ENCODE measurements at places on chromosomes 11 and 22. TPM values are rescaled to one million over a fixed set of nuclear protein-coding genes. Genes with fewer than 3 reads are reported as not detected.

GRCh38 chr11:83827940-83828554 lies 541.9 kb upstream of the CCDC90B start:
- DNase-seq = peak; percentile 2
- H3K4me1 ChIP-seq = no peaks in the 10 kb centered on the region
- H3K36me3 ChIP-seq = no peaks in the 10 kb centered on the region
- H3K4me3 ChIP-seq = no peak overlapping the region
- no peaks in the 10 kb centered on the region for H3K27me3 ChIP-seq

GRCh38 chr11:70603756-70604211 lies 205.5 kb downstream of the CTTN start:
- no peak overlapping the region for H3K27ac ChIP-seq
- no peaks in the 10 kb centered on the region for H3K36me3 ChIP-seq
- H3K4me1 ChIP-seq = peaks cover 22% of the 10 kb centered on the region
- no peak overlapping the region for H3K4me3 ChIP-seq

- H3K27ac ChIP-seq = peak overlapping the region; percentile 85
- peaks cover 4% of the 10 kb centered on the region for H3K4me1 ChIP-seq
- DNase-seq = no peak
- peaks cover 10% of the 10 kb centered on the region for H3K36me3 ChIP-seq
- H3K27me3 ChIP-seq = no peaks in the 10 kb centered on the region
Measured at GRCh38 chr11:71432761-71433647, 15.2 kb downstream of the DHCR7 start.

DNA sequence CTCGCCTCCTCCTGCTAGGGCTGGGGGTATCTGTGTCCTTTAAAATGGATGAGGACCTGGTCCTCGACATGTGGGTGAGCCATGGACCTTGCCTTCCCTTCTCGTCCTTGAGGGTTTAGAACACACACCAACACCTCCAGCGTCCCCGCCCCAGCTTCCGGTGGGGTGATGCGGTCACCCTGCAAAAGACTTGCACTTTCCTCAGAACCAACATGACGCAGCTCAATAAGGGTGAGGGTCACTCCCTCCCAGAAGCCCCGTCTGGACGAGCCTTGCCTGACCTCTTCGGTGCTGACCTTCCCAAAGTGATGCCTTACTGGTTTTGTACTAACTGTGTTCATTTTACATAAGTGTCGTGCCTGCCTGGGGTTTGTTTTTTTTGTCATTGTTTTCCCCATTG lies 41.0 kb downstream of the DBX1 start:
- no peaks in the 10 kb centered on the region for H3K27me3 ChIP-seq
- H3K27ac ChIP-seq = no peak overlapping the region
- no peak for DNase-seq
- H3K4me1 ChIP-seq = no peaks in the 10 kb centered on the region
- peaks cover 4% of the 10 kb centered on the region for H3K36me3 ChIP-seq

MAPK8IP1 gene
- total RNA-seq = 38.7 TPM

- peaks cover 40% of the 10 kb centered on the region for H3K27me3 ChIP-seq
- no peak overlapping the region for H3K27ac ChIP-seq
- peak overlapping the region; percentile 65 for H3K4me3 ChIP-seq
Measured at GRCh38 chr11:110712659-110713448, 617 bp upstream of the ARHGAP20 start.

- no peak overlapping the region for H3K27ac ChIP-seq
- peaks cover 12% of the 10 kb centered on the region for H3K4me1 ChIP-seq
- H3K4me3 ChIP-seq = no peak overlapping the region
- no peaks in the 10 kb centered on the region for H3K27me3 ChIP-seq
- no peak for DNase-seq
Measured at GRCh38 chr11:64348383-64349024, 8.5 kb downstream of the CCDC88B start.

DNA sequence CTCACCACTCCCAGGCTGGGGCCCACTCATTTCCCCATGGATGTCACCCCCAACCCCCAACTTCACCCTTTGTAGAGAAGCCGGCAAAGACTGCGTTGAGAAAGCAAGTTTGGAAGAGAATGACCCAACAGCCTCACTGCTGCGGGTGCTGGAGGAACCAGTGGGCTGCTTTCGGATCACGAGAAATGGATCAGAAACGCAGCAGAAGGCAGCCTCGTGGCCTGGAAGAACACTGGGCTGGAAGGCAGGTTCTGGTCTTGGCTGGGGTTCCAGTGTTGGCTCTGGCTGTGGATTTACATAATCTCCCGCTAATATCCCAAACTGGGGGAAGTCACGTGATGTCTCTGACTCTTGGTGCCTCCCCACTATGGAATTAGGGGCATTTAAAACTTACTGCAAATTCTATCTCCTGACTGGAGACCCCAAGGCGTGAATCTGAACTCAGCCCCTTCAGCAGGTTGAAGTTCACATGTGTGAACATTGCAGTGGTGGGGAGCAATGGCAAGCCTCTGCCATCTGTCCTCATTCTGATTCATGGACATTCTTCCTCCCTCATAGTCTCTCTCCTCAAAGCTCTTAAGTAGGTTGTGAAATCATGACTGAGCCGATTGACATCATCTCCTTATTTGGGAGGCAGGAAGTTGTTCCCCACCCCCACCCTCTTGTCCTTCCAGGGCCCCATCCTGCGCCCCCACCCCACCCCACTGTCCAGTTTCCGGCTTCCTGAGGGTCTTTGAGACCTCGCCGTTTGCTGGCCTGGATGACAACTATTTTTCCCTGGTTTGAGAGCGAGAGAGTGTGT lies 37.0 kb upstream of the TIMP3 start:
- H3K4me1 ChIP-seq = peaks cover 40% of the 10 kb centered on the region
- H3K36me3 ChIP-seq = peaks cover 3% of the 10 kb centered on the region
- no peaks in the 10 kb centered on the region for H3K27me3 ChIP-seq
- peak overlapping the region; percentile 88 for H3K27ac ChIP-seq

ART1 gene
- not detected for total RNA-seq

GRCh38 chr11:19237813-19238212 lies 2.9 kb downstream of the E2F8 start:
- peaks cover 28% of the 10 kb centered on the region for H3K27me3 ChIP-seq
- DNase-seq = no peak
- no peak overlapping the region for H3K4me3 ChIP-seq
- no peak overlapping the region for H3K27ac ChIP-seq
- peaks cover 25% of the 10 kb centered on the region for H3K4me1 ChIP-seq

- H3K4me1 ChIP-seq = no peaks in the 10 kb centered on the region
- no peaks in the 10 kb centered on the region for H3K36me3 ChIP-seq
- H3K4me3 ChIP-seq = no peak overlapping the region
- H3K27me3 ChIP-seq = no peaks in the 10 kb centered on the region
- no peak overlapping the region for H3K27ac ChIP-seq
Measured at GRCh38 chr11:24900514-24900913, 403.7 kb downstream of the LUZP2 start.

GRCh38 chr22:48535868-48536540 lies 1291.7 kb downstream of the BRD1 start:
- peaks cover 30% of the 10 kb centered on the region for H3K4me1 ChIP-seq
- no peaks in the 10 kb centered on the region for H3K36me3 ChIP-seq
- H3K27ac ChIP-seq = no peak overlapping the region
- H3K27me3 ChIP-seq = no peaks in the 10 kb centered on the region
- H3K4me3 ChIP-seq = no peak overlapping the region

OR52E8 gene
- not detected for total RNA-seq

GRCh38 chr11:11148596-11148995 lies 204.5 kb downstream of the CSNK2A3 start:
- H3K4me1 ChIP-seq = no peaks in the 10 kb centered on the region
- no peak for DNase-seq
- no peaks in the 10 kb centered on the region for H3K27me3 ChIP-seq
- no peak overlapping the region for H3K4me3 ChIP-seq

MUC5B gene
- 0.42 TPM for total RNA-seq

DNA sequence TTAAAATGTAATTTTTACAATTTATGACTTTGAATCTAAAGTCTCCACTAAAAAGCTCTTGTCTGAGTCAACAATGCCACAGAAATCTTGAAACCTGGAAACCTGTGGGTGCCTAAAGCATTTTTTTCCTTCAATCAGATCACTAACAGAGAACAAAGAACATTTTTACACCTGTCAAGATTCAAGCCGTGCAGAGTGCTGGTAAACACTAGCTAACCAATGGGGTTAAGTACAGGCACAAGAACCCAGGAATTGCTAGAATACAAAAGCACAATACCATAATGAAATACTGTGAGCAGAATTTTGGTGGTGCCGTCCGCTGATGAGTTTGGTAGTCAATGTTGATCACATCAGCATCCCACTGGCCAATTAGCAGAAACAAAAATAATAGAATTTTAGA lies 380.3 kb upstream of the PITPNB start:
- no peak overlapping the region for H3K4me3 ChIP-seq
- no peak overlapping the region for H3K27ac ChIP-seq
- H3K4me1 ChIP-seq = peaks cover 22% of the 10 kb centered on the region
- no peaks in the 10 kb centered on the region for H3K36me3 ChIP-seq
- no peak for DNase-seq

OR5A1 gene
- not detected for total RNA-seq

HTR3B gene
- total RNA-seq = 0.26 TPM

GRCh38 chr11:11709447-11710239 lies 87.8 kb upstream of the GALNT18 start:
- H3K27me3 ChIP-seq = no peaks in the 10 kb centered on the region
- peaks cover 12% of the 10 kb centered on the region for H3K4me1 ChIP-seq
- no peaks in the 10 kb centered on the region for H3K36me3 ChIP-seq
- no peak for DNase-seq
- no peak overlapping the region for H3K4me3 ChIP-seq

GRCh38 chr11:73579641-73580434 lies 18.1 kb downstream of the FAM168A start:
- H3K4me3 ChIP-seq = no peak overlapping the region
- no peaks in the 10 kb centered on the region for H3K27me3 ChIP-seq
- no peak for DNase-seq
- peaks cover 2% of the 10 kb centered on the region for H3K36me3 ChIP-seq

DNA sequence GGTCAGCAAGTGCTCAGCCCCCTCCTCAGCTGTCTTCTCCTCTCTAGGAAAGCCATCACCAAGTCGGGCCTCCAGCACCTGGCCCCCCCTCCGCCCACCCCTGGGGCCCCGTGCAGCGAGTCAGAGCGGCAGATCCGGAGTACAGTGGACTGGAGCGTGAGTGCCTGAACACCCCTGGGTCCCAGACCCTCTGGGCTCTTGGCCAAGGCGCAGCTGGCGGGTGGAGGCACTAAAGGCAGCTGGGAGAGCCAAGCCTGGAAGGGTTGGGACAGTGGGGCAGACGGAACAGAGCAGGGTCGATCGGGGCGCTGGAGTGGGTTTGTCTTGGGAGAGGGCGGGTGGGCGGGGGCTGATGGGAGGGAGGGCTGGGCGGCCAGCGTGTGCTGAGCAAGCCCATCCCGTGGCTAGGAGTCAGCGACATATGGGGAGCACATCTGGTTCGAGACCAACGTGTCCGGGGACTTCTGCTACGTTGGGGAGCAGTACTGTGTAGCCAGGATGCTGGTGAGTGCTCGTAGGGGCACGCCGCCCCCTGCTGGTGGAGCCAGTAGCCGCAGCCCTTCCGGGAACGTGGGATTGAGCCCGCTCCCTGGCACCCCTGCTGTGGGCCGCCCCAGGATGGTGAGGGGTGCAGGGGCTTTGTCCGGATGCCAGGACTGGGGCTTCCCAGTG lies 14.1 kb upstream of the MDK start:
- no peaks in the 10 kb centered on the region for H3K36me3 ChIP-seq
- no peak overlapping the region for H3K27ac ChIP-seq
- peaks cover 44% of the 10 kb centered on the region for H3K4me1 ChIP-seq
- H3K4me3 ChIP-seq = no peak overlapping the region
- peak; percentile 80 for DNase-seq

DNA sequence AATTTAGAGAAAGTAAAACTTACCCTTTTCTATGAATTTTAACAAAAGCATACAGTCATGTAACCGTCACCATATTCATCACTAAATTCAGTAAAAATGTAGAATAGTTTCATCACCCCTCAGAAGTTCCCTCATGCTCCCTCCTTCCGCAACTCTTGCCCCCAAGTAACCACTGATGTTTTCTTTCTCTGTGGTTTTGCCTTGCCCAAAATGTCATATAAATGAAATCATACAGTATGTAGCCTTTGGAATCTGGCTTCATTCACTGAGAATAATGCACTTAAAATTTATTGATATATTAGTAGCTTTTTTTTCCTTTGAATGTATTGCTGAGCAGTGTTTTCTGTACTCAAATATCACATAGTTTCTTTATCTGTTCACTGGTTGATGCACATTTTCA lies 60.1 kb downstream of the DCUN1D5 start:
- H3K27me3 ChIP-seq = peaks cover 4% of the 10 kb centered on the region
- H3K4me1 ChIP-seq = no peaks in the 10 kb centered on the region
- DNase-seq = no peak
- no peaks in the 10 kb centered on the region for H3K36me3 ChIP-seq
- no peak overlapping the region for H3K4me3 ChIP-seq

GRCh38 chr11:120318906-120319305 lies 6.2 kb upstream of the TLCD5 start:
- peaks cover 8% of the 10 kb centered on the region for H3K4me1 ChIP-seq
- H3K36me3 ChIP-seq = no peaks in the 10 kb centered on the region
- peaks cover 12% of the 10 kb centered on the region for H3K27me3 ChIP-seq
- H3K27ac ChIP-seq = no peak overlapping the region
- DNase-seq = no peak
- H3K4me3 ChIP-seq = no peak overlapping the region

- H3K36me3 ChIP-seq = no peaks in the 10 kb centered on the region
- peaks cover 13% of the 10 kb centered on the region for H3K4me1 ChIP-seq
- no peaks in the 10 kb centered on the region for H3K27me3 ChIP-seq
- H3K27ac ChIP-seq = no peak overlapping the region
- DNase-seq = no peak
Measured at GRCh38 chr22:24455039-24455438, 27.6 kb downstream of the ADORA2A start.

DNA sequence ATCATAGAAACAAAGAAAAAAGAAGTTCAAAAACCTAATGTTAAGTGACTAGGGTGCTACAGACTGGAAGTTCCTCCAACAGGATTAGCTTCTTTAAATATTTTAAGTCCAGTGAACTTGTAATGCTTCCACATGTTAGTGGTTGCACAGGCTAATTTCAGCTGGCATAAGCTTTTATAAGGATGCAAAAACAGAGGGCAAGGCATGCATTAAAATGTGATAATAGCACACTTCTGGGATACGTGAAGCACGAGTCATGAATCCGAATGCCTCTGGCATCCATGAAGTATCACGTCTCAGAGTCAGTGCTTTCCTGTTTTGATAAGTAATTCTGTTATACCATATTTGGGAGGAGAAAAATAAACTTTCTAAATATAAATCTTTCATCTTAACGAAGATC lies 106.8 kb downstream of the DCDC1 start:
- H3K4me1 ChIP-seq = no peaks in the 10 kb centered on the region
- H3K27ac ChIP-seq = no peak overlapping the region
- DNase-seq = no peak
- H3K4me3 ChIP-seq = no peak overlapping the region
- H3K36me3 ChIP-seq = no peaks in the 10 kb centered on the region
- H3K27me3 ChIP-seq = no peaks in the 10 kb centered on the region

DNA sequence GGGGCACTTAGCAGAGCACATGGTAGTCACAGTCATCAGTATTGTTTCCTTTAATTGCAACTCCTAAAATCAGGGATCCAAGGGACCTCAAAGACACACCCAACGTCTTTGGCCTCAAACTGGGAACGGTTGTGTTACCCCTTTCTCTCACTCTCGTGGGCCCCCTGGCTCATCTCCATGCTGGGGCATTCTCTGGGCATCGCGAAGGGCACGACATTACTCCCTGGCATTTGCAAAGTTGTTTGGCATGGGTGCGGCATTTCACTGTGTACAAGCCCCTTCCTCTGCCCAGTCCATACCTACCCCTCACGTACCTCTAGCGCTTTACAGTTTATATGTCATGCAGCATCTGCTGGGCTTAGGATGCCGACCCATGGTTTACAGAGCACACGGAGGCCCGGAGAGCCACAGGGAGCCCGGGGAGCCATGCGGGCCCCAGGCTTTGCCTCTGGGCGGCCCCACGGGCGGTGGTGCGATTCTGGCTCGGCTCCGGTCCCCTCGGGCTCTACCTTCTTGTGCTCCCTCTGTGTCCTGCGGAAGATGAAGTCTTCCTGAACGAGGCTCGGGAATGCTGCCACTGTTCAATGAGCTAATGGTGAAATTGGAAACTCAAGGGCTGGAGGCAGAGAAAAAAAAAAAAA lies 21.9 kb upstream of the CACNG2 start:
- no peak for DNase-seq
- no peaks in the 10 kb centered on the region for H3K4me1 ChIP-seq
- H3K27me3 ChIP-seq = peaks cover 83% of the 10 kb centered on the region
- no peak overlapping the region for H3K27ac ChIP-seq

All from neural crest cell (in vitro differentiated cells).